Stomach (tissue), 19 donors: ENCODE measurements at places on chromosomes 2 and 18.

DNA sequence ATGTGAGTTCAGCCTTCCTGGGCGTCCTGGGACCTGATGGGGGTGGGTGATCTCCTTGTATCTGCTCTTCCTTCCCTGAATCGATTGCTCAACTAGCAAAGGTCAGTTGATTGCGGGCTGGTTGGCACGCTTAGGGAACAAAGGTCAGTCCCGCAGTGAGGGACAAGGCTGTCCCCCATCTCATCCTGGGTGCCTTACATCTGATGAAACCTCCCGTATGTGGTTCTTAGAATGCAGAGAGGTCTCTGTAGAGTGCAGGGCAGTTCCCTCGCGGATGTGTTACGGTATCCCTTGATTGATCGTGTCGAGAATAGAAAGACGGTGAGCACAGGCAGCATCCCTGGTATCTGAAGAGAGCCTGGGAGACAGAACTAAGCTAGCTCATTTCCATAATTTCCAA is 56.4 kb upstream of the RBM44 start:
- no peak for DNase-seq

DNA sequence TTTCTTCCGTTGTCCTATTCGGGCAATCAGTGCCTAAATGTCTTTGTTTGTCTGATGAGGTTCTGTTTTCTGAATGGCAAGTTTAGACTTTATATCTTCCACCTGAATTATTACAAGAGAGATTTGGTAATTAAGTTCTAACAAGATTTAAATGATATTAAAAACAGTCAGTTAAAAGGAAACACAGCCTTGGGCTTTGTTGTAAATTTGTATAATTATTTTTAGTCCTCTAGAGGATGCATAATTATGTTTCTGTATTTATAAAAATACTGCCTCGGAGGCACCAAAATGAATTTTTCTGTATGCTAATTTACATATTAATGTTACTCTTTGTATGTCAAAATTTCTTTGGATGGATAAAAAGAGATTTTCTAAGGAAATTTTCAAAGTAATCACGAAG is 136.7 kb downstream of the CDCA7 start:
- DNase-seq = no peak

- no peak for DNase-seq
These were observed 19.4 kb downstream of the DNMT3A start for GRCh38 chr2:25322312-25322711.

DNA sequence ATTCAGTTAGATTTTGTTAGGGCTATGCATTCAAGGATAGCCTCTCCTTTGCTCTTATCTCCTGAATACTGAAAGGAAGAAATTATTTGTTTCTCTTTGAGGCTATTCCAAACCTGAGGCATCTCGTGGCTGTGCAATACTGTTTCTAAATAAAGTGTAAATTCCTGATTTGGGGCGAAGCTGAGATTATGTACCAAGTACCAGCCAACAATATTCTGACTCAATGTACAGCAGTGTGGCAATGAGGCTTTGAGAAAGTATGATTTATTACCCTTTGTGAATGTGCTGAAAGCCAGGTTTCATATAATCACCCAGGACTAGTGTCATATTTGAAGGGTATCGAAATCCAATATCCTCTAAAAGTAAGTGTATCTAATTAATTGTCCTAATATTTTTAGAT is 113.5 kb downstream of the MEIS1 start:
- DNase-seq = no peak

- DNase-seq = no peak
These were observed 24.5 kb downstream of the GREB1 start for GRCh38 chr2:11558214-11558886.

- DNase-seq = no peak
These were observed 562.9 kb upstream of the SETBP1 start for GRCh38 chr18:44117821-44118220.

- no peak for DNase-seq
These were observed 60.2 kb upstream of the AFF3 start for GRCh38 chr2:100202567-100202966.

GRCh38 chr2:144086965-144087364 is 433.0 kb downstream of the ZEB2 start:
- DNase-seq = no peak

DNA sequence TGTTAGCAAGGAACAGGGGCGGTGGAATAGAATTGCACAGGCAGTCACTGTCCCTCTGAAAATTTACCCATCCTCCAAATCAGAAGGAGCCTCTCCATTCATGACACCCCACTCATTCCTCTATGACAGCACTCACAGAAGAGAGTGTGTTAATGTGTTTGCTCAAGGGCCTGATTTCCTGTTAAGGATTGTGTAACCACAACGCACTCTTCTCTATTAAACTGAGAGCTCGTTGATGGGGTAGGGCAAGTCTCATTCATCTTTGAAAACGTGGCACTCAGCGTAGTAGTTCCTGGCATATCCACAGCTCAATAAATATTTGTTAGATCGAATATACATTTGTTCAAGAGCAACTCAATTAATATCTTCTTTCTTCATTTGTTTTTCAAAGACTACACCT is 106.4 kb downstream of the VAPA start:
- DNase-seq = no peak

- DNase-seq = peak; percentile 81
These were observed 68.4 kb downstream of the POLR1A start for GRCh38 chr2:86037141-86037794.

DNA sequence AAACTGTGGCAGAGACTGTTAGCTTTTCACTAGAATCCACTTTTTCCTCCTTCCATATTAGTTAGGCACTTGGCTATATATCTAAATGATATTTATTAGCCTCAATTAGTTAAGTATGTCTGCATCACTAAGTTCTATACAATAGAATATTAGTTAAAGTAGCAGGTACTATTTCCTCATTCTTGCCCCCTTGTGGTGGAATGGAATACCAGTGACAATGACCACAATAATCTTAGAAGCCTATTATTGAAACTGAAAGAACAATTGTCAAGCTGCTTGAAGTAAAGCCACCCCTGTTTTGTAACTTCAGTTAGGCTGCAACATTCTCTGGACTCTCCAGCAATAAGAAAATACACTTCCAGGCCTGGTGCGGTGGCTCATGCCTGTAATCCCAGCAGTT is 476.3 kb upstream of the VWC2L start:
- no peak for DNase-seq

DNA sequence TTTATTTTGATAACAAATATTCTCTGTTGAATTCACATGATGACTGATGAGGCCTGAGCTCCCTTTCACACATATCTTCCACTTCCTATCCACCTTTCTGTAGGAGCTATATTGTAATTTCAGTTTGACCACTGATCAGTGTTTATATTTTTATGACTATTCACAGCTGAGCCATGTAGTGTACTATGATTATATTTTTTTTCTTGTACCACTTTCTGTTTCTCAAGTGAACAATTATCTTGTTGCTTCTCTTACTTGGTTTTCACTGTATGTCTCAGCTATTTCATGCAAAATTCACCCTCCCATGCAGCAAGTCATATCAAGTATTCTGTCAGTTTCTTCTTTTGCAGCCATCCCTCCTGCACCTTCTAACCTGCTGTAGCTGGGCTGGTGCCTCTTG is 78.4 kb downstream of the TMEM247 start:
- no peak for DNase-seq

DNA sequence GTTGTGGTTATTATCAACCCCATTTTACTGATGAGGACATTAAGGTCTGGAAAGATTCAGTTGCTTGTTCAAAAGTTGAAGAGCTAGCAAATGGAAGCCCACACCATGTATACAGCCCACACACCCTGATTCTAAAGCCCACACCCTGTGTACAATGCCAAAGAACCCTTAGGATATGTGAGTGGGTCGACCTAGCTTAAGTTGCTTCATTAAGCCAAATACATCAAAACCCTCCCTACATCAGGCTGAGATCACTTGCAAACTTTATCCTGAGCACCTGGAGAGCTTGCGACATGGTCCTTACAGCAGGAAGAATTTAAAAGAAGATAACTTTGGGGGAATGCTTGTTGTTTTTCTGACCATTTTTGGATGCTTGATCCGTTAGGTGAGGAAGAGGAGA is 435 bp upstream of the ARHGAP25 start:
- no peak for DNase-seq

- DNase-seq = peak; percentile 95
These were observed 42.2 kb downstream of the BIN1 start for GRCh38 chr2:127064642-127065250.

DNA sequence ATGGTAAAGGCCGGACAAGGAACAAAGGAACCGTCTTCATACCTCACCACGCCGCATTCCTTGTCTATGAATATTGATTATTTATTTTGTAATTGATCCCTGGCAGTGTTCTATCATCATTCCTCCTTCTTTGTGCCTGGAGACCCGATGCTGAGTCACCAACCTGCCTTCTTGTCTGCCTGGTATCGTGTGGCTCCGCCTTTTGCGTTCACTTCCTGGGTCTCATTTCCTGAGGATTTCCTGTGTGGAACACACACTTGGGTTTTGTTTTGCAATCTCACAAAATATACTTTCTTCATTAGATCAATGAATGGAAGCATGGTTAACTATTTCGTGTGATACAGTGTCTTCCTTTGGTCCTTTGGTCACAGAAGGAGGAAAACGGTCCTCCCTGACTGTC is 95.5 kb upstream of the SNTG2 start:
- DNase-seq = no peak

DNA sequence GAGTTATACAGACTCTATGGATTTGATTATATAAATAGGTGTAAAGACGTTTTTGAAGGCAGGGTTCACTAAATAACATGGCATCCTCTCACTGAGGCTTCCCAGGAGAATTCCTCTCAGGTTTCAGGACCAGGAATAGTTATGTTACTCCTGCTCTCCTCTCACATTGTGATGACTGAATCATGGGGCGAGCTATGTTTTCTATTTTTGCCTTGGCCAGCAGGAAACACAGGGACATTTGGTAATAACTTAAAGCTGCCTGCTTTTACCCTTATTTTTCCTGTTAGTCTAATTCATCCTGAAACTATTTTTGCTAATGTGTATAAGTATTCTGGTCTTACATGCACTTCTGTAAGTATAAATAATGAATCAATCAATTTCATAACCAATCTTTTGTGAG is 115.3 kb upstream of the ITGB6 start:
- no peak for DNase-seq

DNA sequence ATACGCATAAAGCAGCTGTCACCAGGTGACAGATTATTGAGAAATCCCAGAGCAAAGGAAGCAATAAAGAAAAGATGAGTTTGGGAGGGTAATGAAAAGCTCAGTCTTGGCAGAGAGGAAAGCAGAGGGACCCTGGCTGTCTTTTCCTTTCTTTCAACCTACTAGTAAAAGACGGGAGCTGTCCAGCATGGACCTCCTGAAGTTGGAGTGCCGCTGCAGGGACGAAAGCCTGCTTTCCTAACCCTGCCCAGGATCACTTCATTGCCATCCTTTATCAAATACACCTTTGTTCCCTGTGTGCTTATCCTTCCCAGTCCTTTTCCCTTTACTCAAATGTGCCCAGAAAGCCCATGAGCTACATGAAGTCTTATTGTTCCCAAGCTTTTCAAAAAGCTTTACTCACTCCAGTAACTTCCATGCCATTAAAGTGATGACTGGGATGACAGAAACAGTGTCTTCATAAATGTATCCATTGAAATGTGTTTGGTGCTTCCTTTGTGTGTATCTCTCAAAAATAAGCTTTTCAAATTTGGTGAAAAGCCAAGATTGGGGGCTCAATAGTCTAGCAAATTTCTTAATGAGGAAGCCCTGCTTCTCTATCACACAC is 3.7 kb upstream of the SPR start:
- DNase-seq = no peak
